EL (cell line): ENCODE measurements at places on chromosomes 1 and 21.

DNA sequence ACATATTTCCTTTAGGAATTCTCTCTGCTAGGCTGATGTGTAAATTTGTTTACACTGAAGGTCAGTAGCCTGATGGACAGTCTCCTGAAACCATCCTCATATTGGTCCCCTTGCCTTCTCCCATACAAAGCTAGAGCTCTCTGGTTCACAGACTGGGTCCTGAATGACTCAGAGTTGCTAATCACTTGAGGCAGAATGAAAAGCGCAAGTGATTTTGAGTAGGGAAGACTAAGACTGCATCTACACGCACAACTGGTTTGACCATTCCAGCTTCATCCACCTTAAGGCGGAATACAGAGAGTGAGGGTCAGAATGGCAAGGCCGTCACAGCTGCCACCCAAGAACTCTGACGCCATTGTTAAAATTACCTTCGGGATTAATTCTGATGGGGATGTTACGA lies 70.2 kb upstream of the KIF26B start:
- DNase-seq, result peak; percentile 16

GRCh38 chr1:162689745-162690671 lies 57.7 kb downstream of the DDR2 start:
- peak; percentile 70 for DNase-seq

- no peak for DNase-seq
Observed at GRCh38 chr1:27057801-27058625, 45.4 kb upstream of the TENT5B start.

GRCh38 chr1:169250022-169250421 lies 117.6 kb downstream of the NME7 start:
- peak; percentile 53 for DNase-seq

DNA sequence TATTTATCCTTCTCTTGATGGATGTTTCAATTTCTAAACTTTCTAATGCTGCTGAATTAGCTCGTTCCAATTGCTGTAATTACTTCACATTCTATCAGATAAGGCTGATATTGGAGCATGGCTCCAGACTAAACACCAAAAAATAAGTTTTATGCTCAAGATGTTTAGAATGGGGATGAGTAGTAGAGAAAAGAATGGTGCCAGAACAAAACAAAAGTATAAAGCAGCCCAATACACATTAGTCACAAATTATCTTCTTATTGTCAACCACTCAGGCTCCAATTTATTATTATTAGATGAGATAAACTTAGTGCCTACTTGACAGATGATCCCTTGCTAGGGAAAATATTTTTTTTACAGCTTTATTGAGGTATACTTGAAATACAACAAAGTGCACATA lies 21.8 kb downstream of the ATPAF1 start:
- DNase-seq, result no peak

DNA sequence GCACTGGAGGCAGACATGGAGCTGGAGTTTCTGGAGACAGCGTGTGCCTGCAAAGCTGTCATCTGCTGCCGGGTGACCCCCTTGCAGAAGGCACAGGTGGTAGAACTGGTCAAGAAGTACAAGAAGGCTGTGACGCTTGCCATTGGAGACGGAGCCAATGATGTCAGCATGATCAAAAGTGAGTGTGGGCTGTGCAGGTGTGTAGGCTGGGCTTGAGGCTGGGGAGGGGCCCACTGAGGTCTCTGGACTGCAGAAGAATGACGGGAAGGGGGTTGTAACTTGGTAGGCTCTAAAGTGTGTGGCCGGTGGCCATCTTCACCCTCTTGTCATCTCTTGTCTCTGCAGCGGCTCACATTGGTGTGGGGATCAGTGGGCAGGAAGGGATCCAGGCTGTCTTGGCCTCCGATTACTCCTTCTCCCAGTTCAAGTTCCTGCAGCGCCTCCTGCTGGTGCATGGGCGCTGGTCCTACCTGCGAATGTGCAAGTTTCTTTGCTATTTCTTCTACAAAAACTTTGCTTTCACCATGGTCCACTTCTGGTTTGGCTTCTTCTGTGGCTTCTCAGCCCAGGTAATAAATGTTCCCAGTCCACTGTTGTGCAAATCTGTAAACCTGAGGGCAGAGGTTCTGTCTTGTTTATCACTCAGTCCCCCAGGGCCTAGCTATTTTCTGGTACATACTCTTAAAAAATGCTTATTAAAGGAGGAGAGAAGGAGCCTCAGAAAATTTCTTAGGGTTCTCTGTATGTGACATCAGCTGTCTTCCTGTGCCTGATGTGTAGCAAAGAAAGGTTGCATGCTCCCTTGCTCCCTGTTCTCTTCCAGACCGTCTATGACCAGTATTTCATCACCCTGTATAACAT lies 19.9 kb downstream of the ATP8B2 start:
- DNase-seq, result peak; percentile 39

- no peak for DNase-seq
Observed at GRCh38 chr1:22263359-22263758, 120.5 kb upstream of the WNT4 start.

GRCh38 chr1:21700094-21700493 lies 30.9 kb upstream of the RAP1GAP start:
- no peak for DNase-seq

DNA sequence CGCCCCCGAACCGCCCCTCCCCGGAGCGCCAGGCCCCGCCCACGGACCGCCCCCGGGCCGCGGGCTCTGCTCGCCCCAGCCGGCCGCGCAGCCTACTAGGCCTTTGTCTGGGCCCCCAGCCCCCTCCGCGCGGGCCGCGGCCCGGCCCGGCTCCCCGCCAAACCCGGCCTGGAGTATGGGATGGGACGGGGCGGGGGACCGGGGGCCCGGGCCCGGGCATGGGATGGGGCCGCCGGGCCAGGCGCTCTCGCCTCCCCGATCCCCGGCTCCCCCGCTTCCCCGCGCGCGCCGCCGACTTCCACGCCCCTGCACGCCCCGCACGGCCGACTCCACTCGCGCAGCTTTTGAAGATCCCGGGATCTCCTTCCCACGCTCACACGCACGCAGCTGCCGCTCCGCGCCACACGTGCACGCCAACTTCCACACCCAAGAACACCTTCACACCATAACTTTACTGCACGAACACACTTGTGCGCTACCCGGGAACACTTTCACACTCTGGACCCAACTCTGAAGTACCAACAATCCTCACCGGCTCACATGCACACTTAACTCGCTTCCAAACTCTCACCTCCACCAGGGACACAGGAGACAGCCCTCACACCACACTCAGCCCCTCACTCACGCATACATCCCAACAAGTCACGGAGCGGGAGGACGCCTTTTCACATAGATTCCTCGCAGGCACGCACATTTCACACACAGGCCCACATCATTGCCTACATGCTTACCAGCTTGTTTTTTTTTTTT lies 437 bp upstream of the HSPG2 start:
- peak; percentile 87 for DNase-seq

GRCh38 chr1:102691592-102692090 lies 416.7 kb downstream of the COL11A1 start:
- DNase-seq, result no peak

DNA sequence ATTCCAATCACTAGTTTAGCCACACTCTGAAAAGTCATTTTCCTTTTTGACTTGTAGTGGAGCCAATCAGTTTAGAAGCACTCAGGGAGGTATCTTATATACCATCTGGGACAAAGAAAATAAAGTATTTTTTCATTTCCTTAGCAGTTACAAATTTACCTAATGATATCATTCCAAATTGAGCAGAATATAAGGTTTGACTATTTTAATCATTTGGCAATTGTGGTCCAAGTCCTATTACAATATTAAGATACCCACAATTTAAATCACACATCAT lies 170.6 kb downstream of the LTN1 start:
- DNase-seq, result no peak

DNA sequence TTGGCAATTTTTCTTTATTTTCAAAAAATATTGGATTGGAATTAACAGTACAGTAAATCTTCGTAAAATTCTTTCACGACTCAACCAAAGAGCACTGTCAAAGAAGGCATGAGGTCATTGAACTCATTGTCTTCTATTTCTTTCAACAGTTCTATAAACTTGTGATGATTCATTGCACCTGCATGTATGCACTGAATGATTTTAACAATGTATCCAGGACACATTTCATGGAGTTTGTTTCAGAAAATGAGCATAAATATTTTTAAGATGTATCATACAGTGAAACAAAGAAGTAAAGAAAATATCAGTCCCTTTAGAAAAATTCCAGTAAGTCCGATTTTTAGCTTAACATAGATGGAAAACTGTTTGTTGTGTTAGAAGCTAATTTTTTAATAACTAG lies 33.6 kb upstream of the CD34 start:
- peak; percentile 52 for DNase-seq
